ENCODE measurements at places on chromosomes 5 and 9.

DNA sequence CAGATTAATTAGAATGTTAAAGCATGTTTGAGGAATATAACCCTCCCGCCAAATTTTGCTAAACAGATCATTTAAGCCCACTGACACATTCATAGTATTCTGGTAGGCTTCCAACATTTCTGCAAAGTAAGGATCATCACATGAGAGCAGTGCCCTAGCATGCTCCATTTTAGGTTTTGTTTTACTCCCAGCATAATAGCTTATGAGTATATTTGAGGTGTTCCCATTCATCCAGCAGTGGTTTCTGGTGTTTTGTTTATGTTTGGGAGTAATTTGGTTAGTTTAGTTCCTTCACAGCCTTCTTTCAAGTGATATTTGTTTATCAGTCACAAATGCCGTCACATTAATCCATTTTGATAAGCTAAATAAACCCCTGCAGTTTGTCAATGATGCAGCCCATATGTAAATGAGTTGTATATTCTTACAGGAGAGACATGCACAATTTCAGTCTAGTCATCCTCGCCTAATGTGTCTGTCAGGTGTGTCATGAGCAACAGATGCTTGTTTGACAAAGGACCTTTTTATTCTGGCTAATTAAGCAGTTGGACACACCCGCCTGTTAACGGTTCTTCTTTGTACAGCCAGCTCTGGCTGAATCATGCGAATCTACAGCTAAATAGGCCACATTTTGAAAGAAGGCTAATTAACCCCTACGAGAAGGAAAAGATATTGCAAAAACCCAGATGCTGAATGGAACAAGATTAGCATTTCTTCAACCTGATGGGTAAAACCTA, 124.4 kb downstream of the RFX3 start:
- no peak for DNase-seq

GRCh38 chr5:100518377-100518776, 16.8 kb upstream of the FAM174A start:
- DNase-seq, result no peak

DNA sequence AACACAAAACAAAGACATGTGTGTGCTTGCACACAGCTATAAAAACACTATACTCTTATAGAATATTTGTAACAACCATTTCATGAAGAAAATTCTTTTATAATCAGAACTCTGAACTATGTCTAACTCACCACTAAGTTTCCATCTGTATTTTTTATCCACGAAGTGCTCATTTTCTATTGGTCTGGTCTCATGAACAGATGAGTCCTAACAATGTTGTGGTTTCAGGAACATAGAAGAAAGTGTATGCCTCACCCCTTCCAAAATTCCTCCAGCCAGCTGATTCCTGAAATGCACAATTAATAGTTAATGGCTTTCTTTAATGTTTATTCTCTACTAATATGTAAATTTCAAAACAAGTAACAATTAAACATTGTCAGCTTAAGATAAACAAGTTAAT, 325.3 kb upstream of the GRAMD2B start:
- DNase-seq, result no peak

DNA sequence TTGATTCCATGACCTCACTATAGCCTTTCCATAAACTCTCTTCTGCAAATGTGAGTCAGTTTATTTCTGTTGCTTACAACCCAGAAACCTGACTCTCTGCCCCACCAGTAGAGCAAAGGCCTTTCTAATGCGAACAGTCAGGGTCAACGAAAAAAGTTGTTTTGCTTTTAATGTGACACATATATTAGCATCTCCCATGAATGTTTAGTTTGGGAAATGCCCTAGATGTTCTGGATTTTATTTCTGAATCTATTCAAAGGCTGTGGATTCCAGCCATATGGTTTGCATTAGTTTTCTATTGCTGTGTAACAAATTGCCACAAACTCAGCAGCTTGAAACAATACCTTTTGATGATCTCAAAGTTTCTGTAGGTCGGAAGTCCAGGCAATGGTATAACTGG, 193.5 kb downstream of the GNA14 start:
- DNase-seq, result no peak

- DNase-seq, result no peak
These were observed 526.5 kb upstream of the NUDT12 start for GRCh38 chr5:104088876-104089778.

DNA sequence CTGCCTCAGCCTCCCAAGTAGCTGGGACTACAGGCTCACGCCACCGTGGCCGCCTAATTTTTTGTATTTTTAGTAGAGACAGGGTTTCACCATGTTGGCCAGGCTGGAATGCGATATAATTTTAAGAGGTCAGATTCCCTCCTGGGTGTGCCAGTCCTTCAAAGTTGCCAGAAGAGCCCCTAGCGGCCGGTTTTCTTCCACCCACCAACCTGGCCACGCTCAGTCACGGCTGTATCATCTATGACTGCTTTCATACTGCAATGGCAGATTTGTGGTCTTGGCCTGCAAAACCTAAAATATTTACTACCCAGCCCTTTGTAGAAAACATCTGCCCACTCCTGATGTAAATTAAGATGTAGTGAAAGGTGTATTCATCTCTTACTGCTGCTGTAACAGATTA, 117.5 kb upstream of the BASP1 start:
- no peak for DNase-seq

- DNase-seq, result no peak
These were observed 3.9 kb downstream of the TEX48 start for GRCh38 chr9:114678130-114678529.

DNA sequence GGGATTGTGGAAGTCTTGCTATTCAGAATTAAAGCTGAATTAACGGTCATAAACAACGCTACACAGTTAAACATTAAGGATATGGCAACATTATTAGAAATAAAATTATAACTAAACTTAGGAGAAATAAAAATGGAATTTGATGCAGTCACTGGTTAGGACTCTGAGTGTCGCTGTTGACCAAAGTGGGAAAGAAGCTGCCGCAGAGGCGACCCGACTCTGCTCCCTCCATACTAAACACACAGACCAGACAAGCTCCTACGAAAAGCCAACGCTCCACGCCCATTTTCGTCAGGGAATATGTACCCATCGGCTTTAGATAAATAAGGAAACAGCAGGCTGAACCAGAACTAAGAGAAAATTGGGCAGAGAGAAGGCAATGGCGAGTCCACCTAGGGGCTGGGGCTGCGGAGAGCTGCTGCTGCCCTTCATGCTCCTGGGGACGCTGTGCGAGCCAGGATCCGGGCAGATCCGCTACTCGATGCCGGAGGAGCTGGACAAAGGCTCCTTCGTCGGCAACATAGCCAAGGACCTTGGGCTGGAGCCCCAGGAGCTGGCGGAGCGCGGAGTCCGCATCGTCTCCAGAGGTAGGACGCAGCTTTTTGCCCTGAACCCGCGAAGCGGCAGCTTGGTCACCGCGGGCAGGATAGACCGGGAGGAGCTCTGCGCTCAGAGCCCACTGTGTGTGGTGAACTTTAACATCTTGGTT, at the start of gene PCDHGA5:
Gene PCDHGA5, plus strand, starts transcription at position 211 of the 709 bp plus-strand sequence. Its CDS starts 169 bp downstream, at position 380.
- DNase-seq, result no peak

GRCh38 chr5:166382031-166382430, 1909.4 kb upstream of the WWC1 start:
- no peak for DNase-seq

DNA sequence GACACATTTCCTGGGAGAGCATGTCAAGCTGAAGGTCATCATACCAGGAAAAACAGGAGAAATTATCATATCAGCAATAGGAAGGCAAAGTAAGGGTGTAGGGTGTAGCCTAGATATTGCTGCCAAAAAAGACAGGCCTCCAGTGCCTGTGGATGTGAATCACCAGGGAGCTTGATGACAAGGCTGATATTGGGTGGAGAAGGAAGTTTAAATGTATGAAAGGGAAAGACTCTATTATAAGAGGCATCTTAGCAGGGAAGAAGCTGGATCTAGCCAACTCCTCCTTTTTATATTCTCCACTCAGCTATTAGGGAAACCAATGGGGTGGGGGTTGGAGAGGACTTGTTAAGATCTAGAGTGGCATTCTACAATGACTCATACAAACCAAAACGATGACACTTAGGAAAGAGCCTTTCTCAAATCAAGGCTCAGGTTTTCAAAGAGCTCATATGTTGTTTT, 13.4 kb upstream of the TXNDC8 start:
- DNase-seq, result no peak

GRCh38 chr9:9133526-9133925, 1333.9 kb upstream of the DMAC1 start:
- no peak for DNase-seq

GRCh38 chr9:70552561-70552960, 138.1 kb upstream of the KLF9 start:
- DNase-seq, result no peak

DNA sequence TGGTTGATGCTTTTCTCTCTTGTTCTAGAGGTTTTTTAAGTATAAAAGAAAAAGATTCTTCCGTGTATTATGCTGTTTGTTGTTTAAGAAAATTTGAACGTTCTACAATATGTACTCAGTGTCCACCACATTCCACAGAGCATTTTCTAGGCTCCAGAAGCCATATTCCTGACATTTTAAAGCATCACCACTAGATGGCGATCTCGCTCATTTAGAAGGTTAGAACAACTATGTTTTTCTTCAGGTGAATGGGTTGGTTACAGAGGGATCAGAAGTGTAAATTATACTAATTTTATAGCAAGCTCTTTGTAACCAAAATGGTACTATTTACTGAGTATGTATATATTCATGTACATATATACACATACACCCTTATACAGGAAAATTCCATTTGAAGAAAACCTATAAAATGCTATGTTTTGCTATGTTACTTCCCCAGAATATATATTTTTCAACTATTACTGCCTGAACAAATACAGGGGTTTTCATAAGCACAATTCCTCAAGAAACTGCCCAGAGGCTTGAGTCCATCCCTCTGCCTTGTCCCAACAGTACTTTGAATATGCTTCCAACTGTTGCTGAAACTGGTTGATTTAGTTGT, 284.3 kb downstream of the CCDC171 start:
- DNase-seq, result no peak

DNA sequence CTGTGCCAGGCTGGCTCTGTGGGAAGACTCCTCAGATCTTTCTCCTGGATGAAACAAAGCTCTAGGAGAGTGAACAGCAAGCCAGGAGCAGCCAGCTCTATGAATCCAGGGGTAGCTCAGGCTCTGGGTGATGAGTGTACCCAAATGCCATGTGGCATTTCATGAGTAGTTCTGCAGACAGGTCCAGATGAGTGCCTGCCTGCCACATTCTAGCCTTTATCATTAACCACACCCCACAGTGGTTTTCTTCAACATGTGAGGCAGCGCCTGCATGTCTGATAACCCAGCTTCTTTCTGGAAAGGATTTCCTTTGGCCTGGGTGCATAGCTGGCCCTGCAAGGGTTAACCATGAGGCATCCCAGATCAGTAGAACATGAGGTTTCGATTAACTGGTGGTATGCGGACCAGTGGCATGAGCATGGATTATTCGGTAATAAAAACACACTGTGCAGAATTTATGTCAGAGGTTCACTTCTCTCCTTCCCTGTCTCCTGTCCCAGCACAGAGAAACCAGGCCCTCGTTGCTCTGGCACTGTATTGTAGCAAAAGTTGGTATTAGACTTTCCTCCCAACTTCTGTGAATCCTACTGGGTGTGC, 381.9 kb upstream of the ZNF462 start:
- DNase-seq, result no peak

GRCh38 chr5:133340822-133341221, 271.5 kb downstream of the FSTL4 start:
- DNase-seq, result no peak

GRCh38 chr5:96616801-96617200, 45.4 kb upstream of the CAST start:
- no peak for DNase-seq

- DNase-seq, result no peak
These were observed 291.9 kb downstream of the EDIL3 start for GRCh38 chr5:84092738-84093137.

DNA sequence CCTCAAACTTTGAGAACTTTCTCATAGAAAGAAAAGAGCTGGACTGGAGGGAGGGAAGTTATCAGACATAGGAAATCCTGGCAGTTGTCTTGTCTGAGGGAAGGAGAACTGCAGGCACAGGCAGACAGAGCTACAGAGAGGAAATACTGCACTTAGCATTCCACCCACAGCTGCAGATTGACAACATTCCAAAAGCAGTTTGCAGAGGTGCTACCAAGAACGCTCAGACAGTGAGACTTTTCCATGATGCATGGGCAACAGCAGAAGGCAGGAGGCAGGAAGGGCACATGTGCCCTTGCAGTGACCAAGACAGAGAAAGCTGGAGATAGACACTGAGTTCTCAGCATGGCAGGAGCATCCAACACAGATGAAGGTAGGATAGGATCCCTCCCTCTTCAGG, 327.5 kb upstream of the ZNF462 start:
- no peak for DNase-seq

DNA sequence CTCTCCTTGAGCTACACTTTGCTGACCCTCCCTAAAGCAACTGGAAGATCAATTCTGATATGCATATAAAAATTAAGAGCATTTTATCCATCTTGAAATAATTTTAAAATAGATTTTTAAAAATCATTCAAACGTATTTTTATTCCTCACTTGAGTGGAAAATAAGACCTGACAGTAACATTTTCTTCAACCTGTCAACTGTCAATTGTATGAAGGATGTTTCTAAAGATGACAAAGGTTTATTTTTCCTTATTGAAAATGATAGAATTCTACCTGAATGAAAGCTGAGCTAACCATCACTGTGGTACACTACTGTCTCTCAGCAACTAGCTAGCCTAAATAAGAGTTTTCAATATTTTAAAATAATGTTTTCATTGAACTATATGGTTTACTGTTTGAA, 7.0 kb downstream of the EFNA5 start:
- DNase-seq, result no peak

GRCh38 chr9:136773386-136774044, 9.2 kb upstream of the LCN15 start:
- no peak for DNase-seq

DNA sequence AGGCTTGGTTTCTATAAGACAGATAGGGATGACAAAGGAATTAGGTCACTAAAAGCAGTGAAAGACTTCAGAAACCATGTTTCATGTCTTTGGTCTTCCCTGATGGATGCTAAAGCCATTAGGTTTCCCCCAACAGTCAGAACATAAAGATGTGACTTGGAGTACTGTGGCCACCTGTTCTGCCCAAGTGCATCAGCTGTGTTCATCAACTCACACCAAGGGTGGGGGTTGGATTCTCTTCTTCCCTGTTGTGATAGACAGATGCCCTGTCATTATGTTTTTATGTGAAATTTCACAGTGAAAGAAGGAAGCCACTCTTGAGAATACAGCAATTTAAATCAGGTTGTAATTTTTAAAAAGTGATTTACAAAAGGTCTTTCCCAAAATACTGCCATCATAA, 196.8 kb downstream of the SH3GL2 start:
- no peak for DNase-seq

DNA sequence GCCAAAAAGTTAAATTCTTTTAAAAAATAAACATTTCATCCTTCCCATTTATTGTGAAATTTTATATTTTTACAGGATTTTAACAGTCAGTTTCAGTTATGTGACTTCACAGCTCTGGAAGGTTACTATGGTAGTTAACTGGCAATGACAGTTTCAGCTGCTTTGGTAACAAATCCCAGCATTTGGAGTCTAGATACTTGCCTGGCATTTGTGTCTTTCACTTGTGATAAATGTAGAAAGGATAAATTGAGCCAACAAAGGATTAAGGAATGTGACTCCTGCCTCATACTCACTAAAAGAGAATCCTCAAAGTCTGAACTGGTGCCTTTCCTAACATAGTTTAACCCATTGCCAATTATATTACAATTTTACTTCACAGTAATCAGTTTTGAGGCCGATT, 315.5 kb downstream of the FER start:
- no peak for DNase-seq

All from activated T-helper 1 cell treated with Interleukin-2 at 50 U/mL for 16 hours (primary cell).